ENCODE measurements at places on chromosomes 1 and 21.

GRCh38 chr1:114585231-114585630 lies 3.8 kb upstream of the BCAS2 start:
- no peak for DNase-seq

DNA sequence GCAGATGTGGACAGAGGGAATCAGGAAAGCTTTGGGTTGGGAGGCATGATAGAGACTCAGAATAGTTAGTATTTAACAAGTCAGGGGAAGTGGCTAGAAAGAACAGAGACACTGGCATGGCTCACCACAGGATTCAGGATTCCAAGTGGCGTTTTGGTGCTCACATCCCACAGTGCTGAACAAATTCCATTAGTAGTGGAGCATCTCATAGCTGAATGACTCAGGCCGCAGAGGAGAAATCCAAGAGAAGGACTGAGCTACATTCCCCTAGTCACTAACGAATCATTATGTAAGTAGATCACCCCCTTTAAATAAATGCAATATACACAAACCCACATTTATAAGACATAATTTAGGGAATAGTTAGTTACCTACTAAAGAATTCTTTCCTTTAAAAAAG lies 5.0 kb upstream of the KCNJ9 start:
- DNase-seq = no peak

DNA sequence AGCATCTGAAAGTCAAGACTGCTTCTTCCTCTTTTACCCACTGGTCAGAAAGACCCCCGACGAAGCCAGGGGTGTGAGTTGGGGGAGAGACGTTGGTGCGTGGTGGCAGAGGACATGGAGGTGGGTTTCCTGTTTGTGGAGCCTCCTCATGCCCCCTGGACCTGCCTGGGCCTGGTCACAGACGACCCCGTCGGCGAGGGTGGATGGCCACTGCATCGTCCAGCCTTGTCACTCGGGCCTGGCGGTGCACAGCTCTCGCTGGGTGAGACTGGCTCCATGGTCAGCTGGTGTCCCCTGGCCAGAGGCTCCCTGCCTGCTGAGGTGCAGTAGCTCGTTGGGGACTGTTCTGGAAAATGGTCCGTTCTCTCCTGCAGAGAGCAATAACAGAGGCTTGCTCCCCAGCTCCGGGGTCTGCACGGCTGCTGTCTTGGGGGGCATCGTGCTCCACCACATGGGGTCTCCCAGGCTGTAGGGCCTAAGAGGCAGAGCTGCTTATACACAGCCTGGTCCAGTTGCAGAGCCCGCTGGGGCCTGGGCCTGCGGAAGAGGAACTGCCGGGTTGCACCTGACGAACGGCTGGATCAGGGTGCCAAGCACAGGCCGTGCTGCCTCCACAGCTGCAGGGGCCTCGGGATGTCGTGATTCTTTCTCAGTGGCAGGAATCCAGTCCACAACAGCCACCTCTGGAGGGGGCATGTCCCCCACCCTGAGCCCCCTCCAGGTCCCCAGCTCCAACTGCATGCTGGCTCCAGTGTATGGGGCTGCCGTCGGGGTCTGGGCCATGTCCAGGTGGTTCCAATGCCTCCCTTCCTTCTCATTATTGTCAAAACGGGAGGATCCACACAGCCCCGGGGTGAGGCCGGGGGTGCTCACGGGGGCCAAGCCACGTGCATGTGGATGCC lies 18.0 kb upstream of the ACTRT2 start:
- DNase-seq = no peak

GRCh38 chr1:55559161-55559611 lies 344.0 kb upstream of the USP24 start:
- no peak for DNase-seq

DNA sequence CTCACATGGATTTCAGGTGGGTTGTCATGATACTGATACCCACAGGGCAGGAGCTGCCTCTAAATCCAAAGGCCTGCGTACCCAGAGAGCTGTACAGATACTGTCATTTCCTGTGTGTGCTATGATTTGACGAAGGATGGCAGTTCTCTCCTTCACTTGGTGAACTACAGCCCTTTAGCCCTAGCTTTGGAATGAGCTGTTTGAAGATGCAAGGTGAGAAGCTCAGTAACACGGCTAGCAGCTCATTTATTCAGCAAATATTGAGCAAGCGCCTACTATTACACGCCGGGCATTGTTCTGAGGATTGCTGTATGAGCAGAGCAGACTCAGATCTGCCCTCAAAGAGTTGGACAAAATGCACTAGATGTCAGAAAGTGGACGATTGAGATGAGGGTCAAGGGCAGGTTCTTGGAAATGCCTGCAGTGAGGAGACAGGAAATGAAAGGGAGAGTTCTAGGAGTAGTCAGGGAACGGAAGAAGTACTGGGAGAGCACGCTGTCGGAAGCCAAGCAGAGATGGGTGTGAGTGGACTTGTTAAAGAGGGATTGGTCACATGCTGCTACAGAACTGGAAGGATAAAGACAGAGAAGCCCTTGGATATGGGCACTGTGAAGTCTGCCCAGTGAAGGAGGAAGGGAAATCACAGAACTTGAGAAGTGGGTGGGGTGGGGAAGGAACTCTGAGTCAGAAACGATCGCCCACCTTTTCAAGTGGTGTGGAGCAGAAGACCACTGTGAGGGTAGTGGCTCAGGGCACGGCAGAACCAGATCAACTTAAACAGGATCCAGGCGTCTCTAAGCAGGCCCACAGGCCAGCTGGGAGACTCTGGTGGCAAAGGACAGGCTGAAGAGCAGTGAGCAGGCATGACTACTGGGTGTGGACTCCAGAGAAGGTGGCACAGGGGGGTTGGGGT lies 7.1 kb downstream of the PTGFRN start:
- no peak for DNase-seq

- DNase-seq = no peak
Observed at GRCh38 chr1:236011641-236012040, 53.2 kb downstream of the NID1 start.
